ENCODE measurements at places on chromosomes 11 and 22. TPM values are rescaled to one million over a fixed set of nuclear protein-coding genes. Genes with fewer than 3 reads are reported as not detected.
A peak's percentile ranks its signal among the peaks of the same experiment; 100 is the strongest.

Gene HPX
- total RNA-seq = 0.56 TPM

Gene PRODH
- total RNA-seq = 18.8 TPM

Gene MS4A15
- total RNA-seq = not detected

Gene OR52I1
- not detected for total RNA-seq

Gene RAB39A
- total RNA-seq = 13.2 TPM

Gene IFITM10
- not detected for total RNA-seq

Gene HTR3B
- total RNA-seq = not detected

Gene EXT2
- total RNA-seq = 89.4 TPM

Gene TESMIN
- 7.4 TPM for total RNA-seq

Gene ABCC8
- total RNA-seq = 0.32 TPM

Gene C11orf97
- total RNA-seq = not detected

Gene OR5F1
- not detected for total RNA-seq

Gene OR52A1
- not detected for total RNA-seq

Gene TMA7B
- total RNA-seq = not detected

DNA sequence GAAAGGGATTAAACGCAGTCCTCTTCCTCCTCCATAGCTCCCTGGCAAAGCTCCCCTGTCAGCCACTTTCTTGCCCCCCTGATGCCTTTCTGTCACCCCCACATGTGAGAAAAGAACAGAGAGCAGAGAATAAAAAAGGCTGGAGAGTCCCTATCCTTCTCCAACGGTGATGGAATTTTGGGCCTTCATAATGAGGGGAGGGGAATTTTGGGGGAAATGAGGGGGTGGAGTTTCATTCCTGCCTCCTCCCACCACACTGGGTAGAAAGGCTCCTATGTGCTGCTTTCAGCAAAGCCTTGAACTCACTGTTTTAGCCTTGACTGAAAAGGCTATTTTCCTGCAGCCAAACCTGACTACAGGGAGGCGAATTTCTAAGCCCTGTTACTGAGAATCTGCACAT is 59.3 kb downstream of the C11orf58 start:
- no peak for DNase-seq

GRCh38 chr22:45442116-45442515 is 28.6 kb downstream of the RIBC2 start:
- peak; percentile 28 for DNase-seq

DNA sequence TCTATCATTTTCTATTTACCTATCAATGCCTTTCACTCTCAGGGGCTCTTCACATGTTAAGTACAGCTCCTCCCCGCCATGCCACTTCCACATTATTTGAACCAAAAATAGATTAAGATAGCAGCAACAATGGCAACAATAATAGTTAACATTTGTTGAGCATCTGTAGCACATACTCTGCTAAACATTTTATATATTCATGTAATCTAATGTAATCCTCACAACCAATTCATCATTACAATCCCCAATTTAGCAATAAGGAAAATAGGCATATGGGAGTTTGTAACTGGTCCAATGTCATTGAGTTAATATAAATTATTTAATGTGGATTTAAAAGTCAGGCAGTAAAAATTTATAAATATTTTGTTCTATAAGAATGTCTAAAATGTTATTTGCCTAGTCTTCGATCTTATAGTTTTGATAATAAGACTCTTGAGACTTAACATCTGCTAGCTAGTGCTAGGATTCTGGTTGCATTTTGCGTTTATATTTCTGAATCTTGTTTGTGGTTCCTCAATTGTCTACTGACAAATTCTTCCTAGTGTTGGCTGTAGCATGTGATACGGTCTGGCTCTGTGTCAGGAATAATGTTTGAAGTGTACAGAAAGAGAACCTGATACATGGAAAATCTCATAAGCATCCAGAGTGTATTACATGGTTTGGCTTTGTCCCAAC is 621.5 kb upstream of the LUZP2 start:
- no peak for DNase-seq

- DNase-seq = peak; percentile 78
These were observed 70.0 kb downstream of the SGSM1 start for GRCh38 chr22:24875862-24876506.

- peak; percentile 14 for DNase-seq
These were observed 35.2 kb downstream of the FAT3 start for GRCh38 chr11:92259861-92260260.

- DNase-seq = no peak
These were observed 7.9 kb downstream of the RELT start for GRCh38 chr11:73384125-73384441.

GRCh38 chr22:46240907-46241306 is 9.2 kb downstream of the CDPF1 start:
- no peak for DNase-seq

- DNase-seq = no peak
These were observed 11.4 kb upstream of the SEC14L3 start for GRCh38 chr22:30483169-30483568.

DNA sequence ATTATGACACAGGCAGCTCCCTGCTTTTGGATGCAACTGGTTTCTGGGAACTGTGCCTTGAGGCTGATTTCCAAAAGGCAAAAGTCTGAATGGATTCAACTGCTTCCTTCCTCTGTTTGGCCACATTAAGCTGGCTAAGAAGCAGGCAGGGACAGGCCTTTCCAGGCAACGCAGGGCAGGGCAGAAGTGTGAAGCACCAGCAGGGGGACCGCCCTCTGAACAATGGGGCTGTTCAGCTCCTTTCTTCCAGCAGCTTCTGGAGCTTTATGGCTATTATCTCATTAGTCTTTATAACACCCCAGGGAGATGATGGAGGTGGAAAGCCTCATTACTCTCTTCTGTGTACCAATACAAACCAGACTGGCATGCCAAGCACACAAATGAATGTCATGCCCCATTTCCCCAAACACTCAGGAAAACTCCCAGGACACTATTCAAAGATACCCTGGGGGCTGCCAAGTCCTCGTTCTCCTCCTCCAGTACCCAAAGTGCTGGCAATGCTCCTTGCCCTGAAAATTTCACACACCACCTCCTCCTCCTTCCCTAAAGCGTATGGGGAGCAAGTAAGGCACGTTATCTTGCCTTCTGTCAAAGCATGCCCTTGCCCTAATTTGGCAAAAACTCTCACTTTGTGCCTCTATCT is 21.3 kb downstream of the MORC2 start:
- peak; percentile 90 for DNase-seq

DNA sequence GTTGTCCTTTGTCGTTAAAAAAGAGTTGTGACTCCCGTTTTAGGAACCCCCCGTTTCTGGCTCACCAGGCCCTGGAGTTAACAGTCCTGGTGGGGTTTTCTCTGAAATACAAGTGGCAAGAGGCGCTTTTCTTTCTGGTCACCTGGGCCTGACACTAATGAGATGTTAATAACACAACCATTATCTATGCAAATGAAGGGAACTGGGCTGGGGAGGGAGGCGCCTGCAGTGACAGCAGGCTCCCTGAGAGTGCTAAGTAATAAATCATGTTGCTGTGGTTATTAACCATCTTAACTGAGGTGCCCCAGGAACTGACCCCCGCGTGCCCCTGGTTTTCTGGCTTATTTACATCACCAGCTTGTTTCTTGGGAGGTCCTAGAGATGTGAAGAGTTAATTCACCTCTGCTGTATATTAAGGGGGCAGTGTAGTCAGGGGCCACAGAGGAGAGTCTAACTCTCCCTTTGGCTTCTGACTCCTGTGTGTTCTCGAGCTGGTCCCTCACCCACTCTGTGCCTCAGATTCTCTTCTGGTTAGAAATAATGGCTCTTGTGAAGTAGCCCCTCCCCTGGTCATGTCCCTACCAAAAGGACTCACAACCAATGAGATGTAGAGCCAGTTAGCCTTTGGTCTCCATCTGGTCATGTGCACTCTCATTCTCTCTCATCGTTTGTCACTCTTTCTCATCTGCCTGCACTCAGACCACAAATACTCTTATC is 276.6 kb upstream of the CADM1 start:
- no peak for DNase-seq

DNA sequence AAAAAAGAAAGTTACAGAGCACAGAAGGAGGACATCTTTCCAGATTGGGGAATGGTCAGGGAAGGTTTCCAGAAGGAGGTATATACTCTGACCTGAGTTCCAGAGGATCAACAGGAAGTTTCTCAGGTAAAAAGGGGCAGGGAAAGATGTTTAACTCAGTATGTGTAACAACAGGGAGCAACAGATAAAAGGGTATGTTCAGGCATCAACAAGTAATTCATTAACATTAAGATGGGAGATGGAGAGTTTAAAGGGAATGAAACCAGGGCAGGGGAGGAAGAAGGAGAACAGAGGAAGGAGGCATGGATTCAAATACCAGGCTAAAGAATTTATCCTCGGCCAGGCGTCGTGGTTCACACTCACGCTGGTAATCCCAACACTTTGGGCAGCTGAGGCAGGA is 2.5 kb upstream of the DENND5A start:
- no peak for DNase-seq

- DNase-seq = no peak
These were observed 20.0 kb downstream of the TPBGL start for GRCh38 chr11:75260396-75261170.

- no peak for DNase-seq
These were observed 8.4 kb downstream of the UVRAG start for GRCh38 chr11:75823415-75823814.

DNA sequence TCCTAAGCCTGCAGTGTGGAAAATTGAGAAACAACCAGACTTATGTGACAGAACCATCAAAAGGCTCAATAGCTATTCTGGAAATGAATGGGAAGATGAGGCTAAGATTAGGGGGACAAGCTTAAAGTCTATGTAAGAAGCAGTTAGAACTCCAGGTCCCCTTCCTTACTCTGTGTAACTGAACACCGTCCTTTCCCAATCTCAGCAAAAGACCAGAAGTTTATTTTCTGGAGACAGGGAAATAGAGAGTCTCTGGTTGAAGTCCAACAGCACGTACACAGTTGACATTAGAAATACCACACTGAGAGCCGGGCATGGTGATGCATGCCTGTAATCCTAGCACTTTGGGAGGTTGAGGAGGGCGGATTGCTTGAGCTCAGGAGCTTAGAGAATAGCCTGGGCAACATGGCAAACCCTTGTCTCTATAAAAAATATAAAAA is 93.9 kb downstream of the CD44 start:
- DNase-seq = no peak

DNA sequence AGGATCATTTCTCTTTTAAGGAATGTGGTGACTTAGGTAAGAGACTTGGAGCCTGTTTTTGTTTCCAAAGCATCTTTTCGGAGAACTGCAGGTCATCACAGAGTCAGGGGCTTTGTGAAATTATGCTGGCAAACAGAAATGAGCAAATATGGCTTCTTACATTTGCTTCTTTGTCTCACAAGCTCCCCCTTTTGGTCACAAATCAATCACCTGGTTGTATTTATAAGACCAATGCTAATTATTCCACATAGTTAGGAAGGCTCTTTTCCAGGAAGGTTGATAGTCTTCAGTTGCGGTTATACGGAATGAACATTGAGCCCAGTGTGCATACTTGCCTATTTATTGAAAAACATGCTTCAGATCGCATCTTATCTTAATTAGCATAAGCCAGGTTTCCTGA is 34.6 kb upstream of the CEP126 start:
- DNase-seq = peak; percentile 33

DNA sequence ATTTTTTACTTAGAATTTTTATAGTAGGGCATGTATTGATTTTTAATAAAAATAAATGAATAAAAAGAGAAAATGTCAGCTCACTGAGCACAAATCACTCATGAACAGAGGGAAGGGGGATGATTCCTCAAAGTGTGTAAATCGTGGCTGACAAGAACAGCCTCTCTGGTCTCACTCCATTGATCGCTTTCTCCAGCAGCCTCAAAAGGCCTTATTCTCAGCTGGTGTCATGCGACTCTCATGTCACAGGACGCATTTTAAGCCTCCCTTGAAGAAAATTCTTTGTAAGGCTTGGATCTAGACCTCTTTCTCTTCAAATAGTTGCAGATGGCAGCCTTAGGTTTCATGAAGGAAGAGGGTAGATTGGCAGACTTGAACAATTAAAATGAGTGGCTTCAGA is 33.9 kb upstream of the SLC5A12 start:
- peak; percentile 28 for DNase-seq

GRCh38 chr11:14454861-14455632 is 44.6 kb downstream of the COPB1 start:
- peak; percentile 16 for DNase-seq

- DNase-seq = no peak
These were observed 41.4 kb upstream of the ST14 start for GRCh38 chr11:130118165-130118564.

DNA sequence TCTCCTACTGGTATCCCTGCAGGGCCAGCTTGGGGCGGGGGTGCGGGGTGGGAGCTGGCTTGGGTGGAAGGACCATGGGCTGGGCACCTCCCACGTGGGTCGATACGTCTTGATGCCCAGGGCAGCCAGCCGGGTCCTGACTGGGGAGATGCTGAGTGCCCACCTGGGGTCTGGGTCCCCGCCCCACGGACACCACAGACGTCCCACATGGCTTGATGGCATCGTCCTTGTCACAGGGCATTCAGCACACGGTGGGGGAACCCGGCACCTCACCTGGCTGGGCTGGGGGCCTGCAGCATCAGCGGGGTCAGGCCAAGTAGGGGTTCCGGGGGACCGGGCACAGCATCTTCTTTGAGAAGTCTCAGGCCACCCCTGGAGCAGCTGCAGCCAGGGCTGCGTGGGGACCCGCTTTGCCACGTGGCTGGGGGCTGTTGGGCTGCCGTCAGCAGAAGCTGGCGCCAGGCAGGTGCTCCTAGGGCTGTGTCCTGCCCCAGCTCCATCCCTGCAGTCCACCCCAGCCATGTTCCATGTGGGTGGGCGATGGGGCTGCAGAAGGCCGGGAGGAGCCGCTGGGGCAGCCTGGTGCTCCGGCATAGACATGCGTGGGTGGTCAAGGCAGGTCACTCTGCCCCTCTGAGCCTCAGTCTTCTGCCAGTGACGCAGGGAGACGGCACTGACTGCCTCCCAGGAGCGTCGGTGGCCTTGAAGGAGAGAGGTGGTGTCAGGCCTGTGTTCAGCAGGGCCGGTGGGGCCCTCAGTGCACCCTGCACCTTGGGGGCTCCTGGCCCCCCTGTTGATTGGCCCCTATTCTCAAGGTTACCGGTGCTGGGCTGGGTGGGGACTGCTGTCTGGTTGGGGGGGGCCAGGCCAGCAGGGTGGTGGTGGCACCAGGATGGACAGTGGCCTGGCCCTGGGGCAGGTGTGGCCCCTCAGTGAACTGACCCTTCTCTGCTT is 8.4 kb downstream of the SELENOO start:
- DNase-seq = no peak

- DNase-seq = no peak
These were observed 124.2 kb downstream of the ARL14EP start for GRCh38 chr11:30447058-30447640.

- no peak for DNase-seq
These were observed 24.0 kb upstream of the SYT8 start for GRCh38 chr11:1810761-1811160.

DNA sequence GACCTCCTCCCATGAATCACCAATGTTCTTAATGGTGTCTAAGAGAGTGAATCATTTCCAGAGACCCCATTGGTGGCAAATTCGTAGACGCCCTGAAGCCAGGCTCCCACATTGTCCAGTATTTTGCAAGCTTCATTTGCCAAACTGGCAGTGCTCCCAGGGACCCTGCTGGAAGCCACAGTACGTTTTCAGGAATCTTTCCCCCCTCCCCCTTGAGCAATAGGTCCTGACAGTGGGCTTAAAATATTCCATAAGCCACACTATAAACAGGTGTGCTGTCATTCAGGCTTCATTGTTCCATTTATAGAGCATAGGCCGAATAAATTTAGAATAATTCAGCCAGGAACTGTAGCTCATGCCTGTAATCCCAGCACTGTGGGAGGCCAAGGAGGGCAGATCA is 125.3 kb downstream of the MORC2 start:
- DNase-seq = no peak

GRCh38 chr11:125141686-125142535 is 22.6 kb upstream of the PKNOX2 start:
- DNase-seq = peak; percentile 90

GRCh38 chr22:37244114-37244921 is at the start of gene RAC2:
TSS of gene RAC2 (minus strand) at chr22:37244269. CDS start at chr22:37244148, 121 bp downstream.
- peak; percentile 47 for DNase-seq

GRCh38 chr22:30047364-30047738 is 32.9 kb upstream of the HORMAD2 start:
- DNase-seq = no peak
